HAP-1 (cell line): ENCODE measurements at places on chromosomes 16 and 17.
A peak's percentile ranks its signal among the peaks of the same experiment; 100 is the strongest.

DNA sequence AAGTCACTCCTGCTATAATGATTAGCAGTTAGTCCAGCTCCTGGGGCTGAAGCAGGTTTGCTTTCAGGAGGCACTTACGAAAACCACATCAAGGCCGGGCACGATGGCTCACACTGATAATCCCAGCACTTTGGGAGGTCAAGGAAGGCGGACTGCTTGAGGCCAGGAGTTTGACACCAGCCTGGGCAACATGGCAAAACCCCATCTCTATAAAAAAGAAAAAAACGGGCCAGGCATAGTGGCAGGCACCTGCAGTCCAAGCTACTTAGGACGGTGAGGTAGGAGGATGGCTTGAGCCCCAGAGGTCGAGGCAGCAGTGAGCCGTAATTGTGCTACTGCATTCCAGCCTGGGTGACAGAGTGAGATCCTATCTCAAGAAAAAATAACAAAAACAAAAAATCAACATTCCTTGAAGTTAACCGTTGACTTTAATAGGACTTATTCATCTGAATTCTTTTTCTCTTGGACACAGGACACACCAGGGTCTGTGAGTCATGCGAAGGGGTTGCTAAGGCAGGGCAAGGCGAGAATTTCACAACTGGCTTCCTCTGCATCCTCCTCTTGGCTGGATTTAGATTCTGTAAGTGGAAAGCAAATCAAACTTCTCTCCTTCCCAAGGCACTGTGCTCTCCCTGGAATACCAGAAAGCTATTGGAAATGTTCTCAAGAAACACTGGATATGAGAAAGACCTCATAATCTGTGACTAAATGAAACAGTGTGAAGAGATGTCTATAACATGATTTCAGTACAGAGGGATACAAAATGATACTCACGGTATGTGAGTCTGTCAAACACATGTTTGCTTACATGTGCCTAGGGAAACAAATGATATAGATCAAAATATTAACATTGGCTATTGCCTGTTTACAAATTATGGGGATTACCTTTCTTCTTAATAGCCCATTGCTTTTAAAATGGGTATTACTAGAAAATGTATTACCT lies 99.5 kb downstream of the SYCE1L start:
- DNase-seq, result no peak

GRCh38 chr17:76687298-76688164 lies 23.2 kb downstream of the MXRA7 start:
- DNase-seq, result no peak

GRCh38 chr17:40290629-40291280 lies 3.1 kb downstream of the CDC6 start:
- DNase-seq, result peak; percentile 49

DNA sequence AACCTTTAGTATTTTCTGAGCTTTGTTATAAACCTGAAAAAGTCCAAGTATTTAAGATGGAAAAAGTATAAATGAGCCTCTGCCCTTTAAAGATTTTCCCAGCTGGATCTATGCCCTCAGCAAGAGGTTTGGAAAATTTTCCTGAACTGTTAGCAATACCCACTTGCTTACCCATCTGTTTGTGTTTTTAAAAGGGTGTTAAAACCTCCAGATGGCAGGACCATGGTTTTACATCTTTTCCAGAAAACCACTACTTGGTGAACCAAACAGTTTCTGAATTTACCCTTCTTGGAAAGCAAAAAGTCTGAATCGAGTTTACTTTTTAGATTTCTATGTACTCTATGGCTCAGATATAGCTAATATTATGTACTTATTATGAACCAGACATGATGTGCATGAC lies 719 bp downstream of the PMFBP1 start:
- no peak for DNase-seq

- DNase-seq, result no peak
Measured at GRCh38 chr16:48526958-48527331, 83.0 kb downstream of the N4BP1 start.

GRCh38 chr16:28834873-28835863 lies 11.0 kb downstream of the TUFM start:
- no peak for DNase-seq

DNA sequence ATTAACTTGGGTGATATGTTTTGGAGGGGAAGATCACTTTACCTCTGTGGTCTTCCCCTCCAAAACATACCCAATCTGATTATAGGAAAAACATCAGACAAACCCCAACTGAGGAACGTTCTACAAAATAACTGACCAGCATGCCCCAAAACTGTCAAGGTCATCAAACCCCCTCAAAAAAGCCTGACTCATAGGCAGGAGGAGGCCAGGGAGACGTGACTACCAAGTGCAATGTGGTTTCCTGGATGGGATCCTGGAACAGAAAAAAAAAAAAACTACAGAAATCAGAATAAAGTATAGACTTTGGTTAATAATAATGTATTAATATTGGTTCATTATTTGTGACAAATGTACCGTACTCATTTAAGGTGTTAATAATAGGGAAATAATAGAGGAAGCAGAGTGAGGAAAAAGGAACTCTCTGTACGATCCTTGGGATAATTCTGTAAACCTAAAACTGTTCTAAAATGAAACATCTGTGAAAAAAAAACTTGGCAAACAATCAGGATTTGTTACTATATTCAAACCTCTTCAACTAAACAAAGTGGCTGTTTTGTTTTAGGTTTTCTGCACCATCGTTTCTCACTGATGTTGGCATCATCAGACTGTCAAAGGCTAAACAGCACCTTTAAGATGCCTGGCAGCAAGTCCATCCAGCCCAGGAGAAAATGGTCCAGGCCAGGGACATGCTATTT lies 266.7 kb upstream of the SDK2 start:
- no peak for DNase-seq

- DNase-seq, result no peak
Measured at GRCh38 chr16:11743308-11744074, 834 bp upstream of the TXNDC11 start.

DNA sequence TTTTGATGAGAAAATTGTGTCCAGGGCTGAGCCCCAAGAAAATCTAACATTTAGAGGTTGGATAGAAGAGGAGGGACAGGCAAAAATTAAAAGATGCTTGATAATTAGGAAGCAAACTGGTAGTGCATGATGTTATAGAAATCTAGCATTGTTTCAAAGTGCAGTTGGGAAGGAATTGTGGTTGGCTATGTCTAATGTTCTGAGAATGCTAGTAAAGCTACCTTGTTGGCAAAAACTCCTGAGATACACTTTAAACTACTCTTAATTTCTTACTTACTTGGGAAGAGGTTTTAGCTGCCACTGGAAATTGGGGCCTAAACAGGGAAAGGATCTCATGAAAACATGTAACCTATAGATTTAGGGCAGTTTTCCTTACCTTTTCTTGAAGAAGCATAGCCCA lies 48.3 kb downstream of the MAP2K4 start:
- no peak for DNase-seq

GRCh38 chr17:17098551-17099179 lies 56.4 kb downstream of the MPRIP start:
- DNase-seq, result no peak

GRCh38 chr16:17512636-17513220 lies 42.0 kb upstream of the XYLT1 start:
- DNase-seq, result no peak

GRCh38 chr17:29378500-29378899 lies 11.7 kb upstream of the TAOK1 start:
- DNase-seq, result no peak

DNA sequence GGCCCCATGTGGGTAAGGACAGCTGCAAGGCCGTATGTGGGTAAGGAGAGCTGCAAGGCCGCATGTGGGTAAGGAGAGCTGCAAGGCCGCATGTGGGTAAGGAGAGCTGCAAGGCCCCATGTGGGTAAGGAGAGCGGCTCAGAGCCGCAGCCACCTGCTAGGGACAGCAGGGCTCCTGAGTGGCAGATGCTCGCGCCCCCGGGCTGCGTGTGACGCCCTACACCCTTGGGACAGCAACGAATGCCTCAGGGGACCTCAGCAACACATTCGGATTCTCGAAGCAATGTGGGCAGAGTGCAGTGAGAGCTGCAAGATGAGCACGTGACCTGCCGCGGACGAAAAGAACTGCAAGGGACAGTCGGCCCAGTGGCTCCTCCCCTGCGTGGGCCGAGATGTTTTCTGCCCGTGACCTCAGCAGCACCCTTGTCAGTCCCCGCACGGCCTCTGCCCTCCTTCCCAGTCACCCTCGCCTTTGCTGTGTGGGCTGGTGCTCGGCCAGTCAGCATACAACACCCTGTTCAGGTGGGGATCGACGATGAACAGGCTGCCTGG lies 9.6 kb upstream of the SLC38A8 start:
- no peak for DNase-seq

GRCh38 chr17:42131232-42131631 lies 8.6 kb downstream of the HSPB9 start:
- no peak for DNase-seq

GRCh38 chr16:70455910-70456309 lies 1.5 kb downstream of the FCSK start:
- no peak for DNase-seq

GRCh38 chr16:80058214-80058613 lies 457.7 kb upstream of the MAF start:
- DNase-seq, result no peak

GRCh38 chr17:76869496-76870376 lies 1.5 kb downstream of the MGAT5B start:
- DNase-seq, result no peak

DNA sequence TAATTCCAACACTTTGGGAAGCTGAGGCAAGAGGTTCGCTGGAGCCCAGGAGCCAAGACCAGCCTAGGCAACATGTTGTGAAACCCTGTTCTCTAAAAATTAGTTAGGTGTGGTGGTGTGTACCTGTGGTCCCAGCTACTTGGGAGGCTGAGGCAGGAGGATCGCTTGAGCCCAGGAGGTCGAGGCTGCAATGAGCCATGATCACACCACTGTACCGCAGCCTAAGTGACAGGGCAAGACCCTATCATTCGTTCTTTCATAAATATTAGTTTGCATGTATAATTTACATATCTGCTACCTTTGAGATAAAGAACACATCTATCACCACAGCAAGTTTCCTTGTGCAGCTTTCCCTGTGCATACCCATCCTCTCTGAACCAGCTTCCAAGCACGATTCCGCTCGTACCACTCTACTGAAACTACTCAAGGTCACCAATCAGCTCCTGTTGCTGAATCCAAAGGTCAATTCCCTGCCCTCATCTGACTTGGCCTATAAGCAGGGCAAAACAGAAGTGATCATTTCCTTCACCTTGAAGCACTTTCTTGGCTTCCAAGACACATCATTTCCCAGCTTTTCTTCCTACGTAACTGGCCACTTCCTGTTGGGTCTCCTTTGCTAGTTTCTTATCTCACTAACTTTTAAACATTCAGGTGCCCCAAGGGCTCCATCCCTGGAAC lies 49.1 kb downstream of the GRB2 start:
- no peak for DNase-seq

DNA sequence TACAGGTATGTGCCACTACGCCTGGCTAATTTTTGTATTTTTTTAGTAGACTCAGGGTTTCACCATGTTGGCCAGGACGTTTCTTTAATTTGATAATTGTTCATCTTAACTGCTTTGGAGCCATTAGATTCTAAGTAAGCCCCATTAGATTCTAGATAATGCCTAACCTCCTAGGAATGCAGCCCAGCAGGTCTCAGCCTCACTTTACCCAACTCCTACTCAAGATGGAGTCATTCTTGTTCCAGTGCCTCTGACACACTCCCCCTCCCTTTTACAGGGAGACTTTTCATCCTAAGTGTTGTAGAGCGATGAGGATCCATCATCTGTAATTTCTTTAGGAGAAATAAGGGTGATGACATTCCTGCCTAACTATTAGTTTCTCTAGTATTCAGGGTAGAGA lies 23.7 kb upstream of the MILR1 start:
- no peak for DNase-seq

GRCh38 chr16:79609861-79610260 lies 9.3 kb upstream of the MAF start:
- no peak for DNase-seq

GRCh38 chr17:76446449-76447231 lies 6.3 kb downstream of the UBE2O start:
- no peak for DNase-seq

GRCh38 chr16:48558371-48558841 lies 51.6 kb downstream of the N4BP1 start:
- DNase-seq, result no peak

DNA sequence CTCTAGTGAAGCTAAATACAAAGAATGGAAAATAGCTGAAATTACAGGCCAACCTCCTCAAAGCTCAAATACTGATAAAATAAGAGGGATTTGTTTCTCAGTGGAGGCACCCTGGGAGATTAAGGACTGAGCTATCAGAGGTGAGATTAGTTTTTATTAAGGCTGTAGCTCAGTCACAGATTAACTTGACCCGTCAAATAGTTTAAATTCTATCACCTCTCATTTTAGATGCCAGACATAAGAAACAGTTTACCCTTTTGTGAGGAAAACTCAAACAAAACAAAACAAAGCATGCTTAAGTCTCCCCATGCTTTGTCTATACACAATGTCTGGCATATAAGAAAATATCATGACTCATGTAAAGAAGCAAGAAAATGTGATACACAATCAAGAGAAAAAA lies 208.3 kb upstream of the PMFBP1 start:
- peak; percentile 87 for DNase-seq

DNA sequence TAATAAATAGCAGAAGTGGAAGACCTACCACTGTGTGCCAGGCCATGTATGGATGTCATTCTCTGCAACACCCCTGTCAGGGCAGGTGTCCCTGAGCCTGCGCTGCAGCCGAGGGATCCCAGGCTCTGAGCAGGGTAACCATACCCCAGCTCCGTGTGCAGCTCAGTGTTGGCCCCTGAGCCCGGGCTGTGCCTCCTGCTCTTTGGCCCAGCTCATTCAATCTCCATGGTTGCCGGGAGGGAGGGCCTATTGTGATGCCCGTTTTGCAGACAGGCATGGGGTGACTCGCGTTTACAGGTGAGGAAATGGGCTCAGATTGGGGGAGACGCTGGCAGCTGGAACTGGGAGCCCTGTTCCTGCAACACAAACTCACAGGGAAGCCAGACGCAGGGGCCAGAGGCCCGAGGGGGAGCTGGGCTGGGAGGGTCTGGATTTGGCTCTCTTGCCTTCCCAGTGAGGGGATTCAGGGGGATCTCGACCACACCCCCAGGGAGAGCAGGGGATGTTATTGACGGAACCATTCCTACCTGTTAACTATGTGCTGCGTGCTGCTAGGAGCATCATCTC lies 190.5 kb downstream of the IRF8 start:
- no peak for DNase-seq

DNA sequence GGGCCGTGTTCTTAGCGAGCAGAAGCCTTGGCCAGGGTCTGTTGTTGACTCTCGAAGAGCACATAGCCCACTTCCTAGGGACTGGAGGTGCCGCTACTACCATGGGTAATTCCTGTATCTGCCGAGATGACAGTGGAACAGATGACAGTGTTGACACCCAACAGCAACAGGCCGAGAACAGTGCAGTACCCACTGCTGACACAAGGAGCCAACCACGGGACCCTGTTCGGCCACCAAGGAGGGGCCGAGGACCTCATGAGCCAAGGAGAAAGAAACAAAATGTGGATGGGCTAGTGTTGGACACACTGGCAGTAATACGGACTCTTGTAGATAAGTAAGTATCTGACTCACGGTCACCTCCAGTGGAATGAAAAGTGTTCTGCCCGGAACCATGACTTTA lies 18.5 kb downstream of the RSPRY1 start:
- no peak for DNase-seq

- no peak for DNase-seq
Measured at GRCh38 chr17:45240905-45241327, 19.2 kb downstream of the FMNL1 start.
